Uterus (tissue), 4 donors: ENCODE measurements at places on chromosomes 4 and X. TPM values are rescaled to one million over a fixed set of nuclear protein-coding genes. Genes with fewer than 3 reads are reported as not detected.

PNMA6F gene
- not detected for total RNA-seq

SPATA18 gene
- total RNA-seq = under 0.01 TPM

PABPC5 gene
- total RNA-seq = 1.5 TPM

SSX2 gene
- not detected for total RNA-seq

CASP3 gene
- 21.4 TPM for total RNA-seq

IL13RA2 gene
- total RNA-seq = not detected

C4orf51 gene
- not detected for total RNA-seq

DNA sequence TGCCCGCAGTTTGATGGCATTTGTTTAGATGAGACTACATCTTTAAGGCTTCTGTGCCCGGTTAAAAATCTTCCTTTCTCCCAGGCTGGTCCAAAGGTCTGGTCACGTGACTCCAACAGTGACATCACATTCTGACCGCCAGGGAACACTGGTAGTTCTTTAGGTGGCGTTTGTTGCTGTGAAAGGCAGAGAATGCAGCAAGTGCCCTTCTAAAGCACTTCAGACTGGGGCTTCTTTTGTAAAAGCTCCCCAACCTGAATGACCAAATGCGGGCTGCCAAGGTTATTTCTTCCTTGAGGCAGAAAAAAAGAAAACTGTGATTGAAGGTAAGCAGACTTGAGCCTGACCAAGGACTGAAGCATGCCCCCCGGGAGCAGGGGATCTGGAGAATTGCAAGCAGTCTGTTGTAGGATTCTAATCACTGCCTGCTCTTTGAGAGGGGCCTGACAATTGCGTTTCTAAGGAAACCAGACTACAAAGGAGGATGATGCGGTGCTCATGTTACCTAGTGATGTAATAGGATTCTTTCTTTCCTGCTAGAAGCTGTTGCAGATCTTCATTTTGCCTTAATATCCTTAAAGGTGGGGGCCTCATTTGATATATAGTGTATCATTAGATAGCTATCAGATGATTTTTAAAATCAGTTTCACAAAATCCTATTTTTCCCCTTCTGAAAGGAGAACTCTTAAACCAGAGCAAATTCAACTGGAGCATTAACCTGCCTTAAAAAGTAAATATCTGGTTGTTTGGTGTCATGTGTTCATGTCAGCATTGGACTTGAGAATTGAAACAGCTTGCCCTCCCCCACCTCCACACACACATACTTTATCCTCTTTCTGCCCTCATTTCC, 133.1 kb downstream of the AKAP4 start:
- H3K27ac ChIP-seq = no peak overlapping the region
- H3K4me1 ChIP-seq = no peaks in the 10 kb centered on the region
- peak; percentile 15 for DNase-seq
- no peaks in the 10 kb centered on the region for H3K27me3 ChIP-seq

DNA sequence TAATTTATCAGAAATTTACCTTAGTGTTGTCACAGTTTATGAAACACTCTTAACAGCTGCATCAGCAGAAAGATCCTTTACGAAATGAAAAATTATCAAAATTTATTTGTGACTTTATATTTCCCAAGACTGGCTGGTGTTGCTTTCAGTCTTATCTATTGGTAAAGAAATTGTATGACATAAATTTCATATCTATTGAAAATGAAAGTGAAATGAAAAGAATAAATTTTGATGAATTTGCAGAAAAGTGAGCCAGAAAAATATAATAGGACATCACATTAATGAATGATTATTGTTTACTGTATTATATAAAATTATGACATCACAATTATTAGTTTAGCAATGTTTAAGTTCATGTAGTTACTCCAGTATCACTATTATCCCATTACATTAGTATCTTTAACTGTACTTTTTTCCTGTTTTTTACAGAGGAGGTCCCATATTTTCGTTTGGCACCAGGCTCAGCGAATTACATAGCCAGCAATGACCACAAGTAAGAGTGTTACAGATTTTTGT, 13.2 kb upstream of the TMEM165 start:
- H3K36me3 ChIP-seq = no peaks in the 10 kb centered on the region
- no peaks in the 10 kb centered on the region for H3K27me3 ChIP-seq
- DNase-seq = no peak
- no peak overlapping the region for H3K27ac ChIP-seq
- H3K4me3 ChIP-seq = no peak overlapping the region

- H3K27ac ChIP-seq = no peak overlapping the region
- H3K36me3 ChIP-seq = no peaks in the 10 kb centered on the region
Measured at GRCh38 chr4:46254788-46255187, 130.9 kb upstream of the GABRG1 start.

GRCh38 chrX:150502979-150503897, 65.2 kb upstream of the MTM1 start:
- no peaks in the 10 kb centered on the region for H3K27me3 ChIP-seq
- no peak overlapping the region for H3K4me3 ChIP-seq
- H3K27ac ChIP-seq = no peak overlapping the region
- DNase-seq = no peak

DNA sequence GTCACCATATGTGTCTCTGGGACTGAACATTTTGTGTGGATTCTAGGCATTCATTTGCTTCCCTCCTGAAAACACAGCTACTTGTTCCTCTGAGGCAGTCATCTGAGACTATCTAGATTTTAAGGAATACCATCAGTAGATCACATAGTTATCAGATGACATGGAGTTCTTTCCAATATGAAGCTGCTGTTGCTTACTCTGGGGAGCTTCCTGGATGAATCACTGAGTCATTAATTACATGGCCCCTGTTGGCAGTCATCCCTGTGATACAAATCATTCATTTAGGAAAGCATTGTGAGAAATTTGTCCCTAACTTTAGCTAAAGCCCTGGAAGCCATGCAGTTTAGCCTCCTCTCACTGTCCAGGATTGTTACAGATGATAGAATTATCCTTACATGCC, 98.2 kb upstream of the ARSJ start:
- H3K27ac ChIP-seq = no peak overlapping the region
- no peak for DNase-seq
- H3K36me3 ChIP-seq = no peaks in the 10 kb centered on the region
- H3K4me3 ChIP-seq = no peak overlapping the region

- no peaks in the 10 kb centered on the region for H3K27me3 ChIP-seq
- no peak overlapping the region for H3K27ac ChIP-seq
- no peak for DNase-seq
- H3K4me1 ChIP-seq = no peaks in the 10 kb centered on the region
Measured at GRCh38 chrX:136819031-136819703, 38.4 kb upstream of the ARHGEF6 start.

DNA sequence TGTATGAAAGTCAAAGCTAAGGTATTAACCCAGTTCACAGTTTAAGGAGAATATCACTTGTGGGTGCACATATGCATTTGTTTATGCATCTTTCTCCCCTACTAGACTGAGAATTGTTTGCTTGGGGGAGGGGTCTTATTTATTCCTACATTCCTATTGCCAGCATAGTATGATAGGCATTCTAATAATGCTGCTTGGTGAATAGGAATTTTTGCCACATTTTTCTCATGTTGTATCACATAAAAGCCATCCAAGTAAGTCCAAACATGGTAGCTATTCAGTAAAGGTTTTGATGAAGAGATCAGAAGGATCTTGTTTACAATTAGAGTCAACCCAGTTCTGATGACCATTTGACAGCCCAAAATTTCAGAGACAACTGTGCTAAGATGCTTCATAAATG, 48.6 kb downstream of the ASB9 start:
- no peaks in the 10 kb centered on the region for H3K4me1 ChIP-seq
- H3K4me3 ChIP-seq = no peak overlapping the region
- no peak for DNase-seq

- DNase-seq = no peak
- H3K36me3 ChIP-seq = no peaks in the 10 kb centered on the region
- H3K4me1 ChIP-seq = no peaks in the 10 kb centered on the region
- no peak overlapping the region for H3K4me3 ChIP-seq
- H3K27ac ChIP-seq = no peak overlapping the region
- H3K27me3 ChIP-seq = no peaks in the 10 kb centered on the region
Measured at GRCh38 chrX:122591546-122591945, 592.5 kb upstream of the GRIA3 start.

DNA sequence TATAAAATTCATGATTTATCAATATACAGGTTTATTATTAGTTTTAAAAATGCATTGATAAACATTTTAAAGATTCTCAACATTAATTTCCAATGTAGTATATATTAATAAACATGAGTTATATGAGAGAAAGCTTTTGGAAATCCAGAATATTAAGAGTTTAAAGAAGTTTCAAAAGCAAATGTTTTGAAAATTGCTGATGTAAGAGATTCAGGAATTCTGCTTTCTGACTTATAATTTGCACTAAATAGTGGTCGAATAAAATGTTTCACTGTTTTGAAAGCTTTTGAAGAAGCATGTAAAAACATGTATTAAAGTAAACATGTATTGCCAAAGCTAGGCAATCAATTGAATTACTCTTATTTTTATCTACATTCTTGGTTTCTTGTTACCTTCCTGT, 151.2 kb upstream of the CXorf51B start:
- no peaks in the 10 kb centered on the region for H3K27me3 ChIP-seq
- H3K36me3 ChIP-seq = no peaks in the 10 kb centered on the region
- DNase-seq = no peak
- H3K4me3 ChIP-seq = no peak overlapping the region
- no peaks in the 10 kb centered on the region for H3K4me1 ChIP-seq
- H3K27ac ChIP-seq = no peak overlapping the region

DNA sequence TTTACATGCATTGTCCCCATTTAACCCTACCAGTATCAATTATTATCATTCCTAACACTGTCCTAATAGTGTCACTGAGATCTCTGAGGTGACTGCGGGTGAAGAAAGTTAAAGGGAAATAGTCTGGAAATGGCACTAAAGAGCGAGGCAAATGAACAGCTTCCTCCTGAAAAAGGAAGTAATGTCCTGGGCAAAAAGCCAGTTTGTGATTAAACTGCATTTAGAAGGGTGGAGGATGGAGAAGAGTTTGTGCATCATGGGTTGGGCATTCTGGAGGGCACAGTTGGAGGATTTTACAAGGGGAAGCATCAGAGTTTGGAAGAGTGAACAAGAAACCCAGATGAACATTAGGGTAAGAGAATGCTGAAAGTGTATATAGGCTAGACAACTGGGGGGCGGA, 60.5 kb upstream of the SLC25A4 start:
- H3K4me1 ChIP-seq = no peaks in the 10 kb centered on the region
- H3K36me3 ChIP-seq = no peaks in the 10 kb centered on the region
- H3K4me3 ChIP-seq = no peak overlapping the region
- no peak for DNase-seq
- no peak overlapping the region for H3K27ac ChIP-seq

DNA sequence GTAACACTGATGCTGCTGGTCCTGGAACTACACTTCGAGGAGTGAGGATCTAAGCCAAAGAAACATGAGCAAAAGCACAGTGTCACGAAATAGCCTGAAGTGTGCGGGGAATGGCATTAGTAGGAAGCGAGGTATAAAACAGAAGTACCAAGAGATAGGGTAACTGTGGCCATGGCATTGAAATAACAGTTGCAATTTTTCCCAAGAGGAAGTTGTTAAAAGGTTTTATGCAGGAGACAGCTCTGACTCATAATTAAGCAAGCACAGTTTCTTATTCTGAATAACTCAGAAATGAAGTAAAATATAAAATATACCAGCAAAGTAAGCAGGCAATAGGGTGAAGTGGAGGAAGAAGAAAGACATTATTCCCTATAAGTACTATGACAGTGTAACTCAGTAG, 90.3 kb upstream of the TMEM150C start:
- no peak for DNase-seq
- H3K4me1 ChIP-seq = no peaks in the 10 kb centered on the region
- H3K36me3 ChIP-seq = no peaks in the 10 kb centered on the region
- no peak overlapping the region for H3K4me3 ChIP-seq

- no peaks in the 10 kb centered on the region for H3K27me3 ChIP-seq
- no peak overlapping the region for H3K4me3 ChIP-seq
- H3K4me1 ChIP-seq = peaks cover 3% of the 10 kb centered on the region
- no peaks in the 10 kb centered on the region for H3K36me3 ChIP-seq
- DNase-seq = no peak
Measured at GRCh38 chr4:110489901-110490508, 14.1 kb downstream of the ENPEP start.

- H3K4me1 ChIP-seq = no peaks in the 10 kb centered on the region
- no peaks in the 10 kb centered on the region for H3K27me3 ChIP-seq
- DNase-seq = no peak
- H3K27ac ChIP-seq = no peak overlapping the region
- H3K36me3 ChIP-seq = no peaks in the 10 kb centered on the region
- H3K4me3 ChIP-seq = no peak overlapping the region
Measured at GRCh38 chrX:11264925-11265324, 28.3 kb upstream of the AMELX start.

GRCh38 chrX:112473654-112474053, 206.1 kb downstream of the LHFPL1 start:
- H3K4me3 ChIP-seq = no peak overlapping the region
- H3K36me3 ChIP-seq = no peaks in the 10 kb centered on the region
- no peaks in the 10 kb centered on the region for H3K4me1 ChIP-seq
- no peak for DNase-seq
- H3K27ac ChIP-seq = no peak overlapping the region
- no peaks in the 10 kb centered on the region for H3K27me3 ChIP-seq

- H3K4me1 ChIP-seq = no peaks in the 10 kb centered on the region
- H3K36me3 ChIP-seq = no peaks in the 10 kb centered on the region
- H3K27ac ChIP-seq = no peak overlapping the region
Measured at GRCh38 chrX:25084446-25084845, 68.7 kb upstream of the ARX start.

- H3K27me3 ChIP-seq = no peaks in the 10 kb centered on the region
- H3K4me1 ChIP-seq = no peaks in the 10 kb centered on the region
- H3K27ac ChIP-seq = no peak overlapping the region
- H3K36me3 ChIP-seq = no peaks in the 10 kb centered on the region
- no peak overlapping the region for H3K4me3 ChIP-seq
- no peak for DNase-seq
Measured at GRCh38 chrX:75303795-75304194, 29.9 kb downstream of the UPRT start.

GRCh38 chrX:134588806-134589205, 69.5 kb downstream of the PLAC1 start:
- no peak overlapping the region for H3K4me3 ChIP-seq
- H3K36me3 ChIP-seq = no peaks in the 10 kb centered on the region
- H3K27me3 ChIP-seq = no peaks in the 10 kb centered on the region

GRCh38 chr4:55143858-55144257, 18.5 kb upstream of the KDR start:
- no peak overlapping the region for H3K27ac ChIP-seq
- no peaks in the 10 kb centered on the region for H3K27me3 ChIP-seq
- DNase-seq = no peak
- H3K36me3 ChIP-seq = no peaks in the 10 kb centered on the region

GRCh38 chrX:136146614-136147314, 569 bp upstream of the FHL1 start:
- peak overlapping the region; percentile 59 for H3K4me3 ChIP-seq
- no peaks in the 10 kb centered on the region for H3K36me3 ChIP-seq
- no peaks in the 10 kb centered on the region for H3K4me1 ChIP-seq

- H3K4me3 ChIP-seq = no peak overlapping the region
- H3K4me1 ChIP-seq = no peaks in the 10 kb centered on the region
- H3K27me3 ChIP-seq = no peaks in the 10 kb centered on the region
- no peaks in the 10 kb centered on the region for H3K36me3 ChIP-seq
Measured at GRCh38 chrX:42276982-42277690, 353.8 kb upstream of the CASK start.

- peak; percentile 38 for DNase-seq
- H3K4me3 ChIP-seq = no peak overlapping the region
- H3K36me3 ChIP-seq = no peaks in the 10 kb centered on the region
- peaks cover 4% of the 10 kb centered on the region for H3K4me1 ChIP-seq
Measured at GRCh38 chr4:38131371-38132091, 171.3 kb downstream of the PTTG2 start.
